ENCODE measurements at places on chromosomes 3 and 15. TPM values are rescaled to one million over a fixed set of nuclear protein-coding genes. Genes with fewer than 3 reads are reported as not detected.

Gene RASGRP1
- total RNA-seq, result 0.79 TPM

Gene PP2D1
- not detected for total RNA-seq

Gene BSN
- 0.09 TPM for total RNA-seq

Gene RAB6B
- total RNA-seq, result 16.4 TPM

Gene ITIH1
- total RNA-seq, result not detected
